ENCODE measurements at places on chromosomes 3 and 15. TPM values are rescaled to one million over a fixed set of nuclear protein-coding genes. Genes with fewer than 3 reads are reported as not detected.

ARF4 gene
- 76.3 TPM for total RNA-seq

- DNase-seq, result no peak
- peaks cover under 1% of the 10 kb centered on the region for H3K36me3 ChIP-seq
- H3K4me1 ChIP-seq, result peaks cover 61% of the 10 kb centered on the region
- no peaks in the 10 kb centered on the region for H3K27me3 ChIP-seq
- H3K27ac ChIP-seq, result no peak overlapping the region
These were observed 145.9 kb upstream of the MBNL1 start for GRCh38 chr3:152122851-152123250.

RCCD1 gene
- 27.6 TPM for total RNA-seq

LMOD3 gene
- not detected for total RNA-seq

GRCh38 chr3:50652709-50653108 is 22.0 kb upstream of the DOCK3 start:
- H3K4me3 ChIP-seq, result no peak overlapping the region
- no peak overlapping the region for H3K27ac ChIP-seq
- peaks cover 3% of the 10 kb centered on the region for H3K36me3 ChIP-seq
- DNase-seq, result peak; percentile 61

- H3K36me3 ChIP-seq, result no peaks in the 10 kb centered on the region
- no peak for DNase-seq
- no peak overlapping the region for H3K27ac ChIP-seq
- H3K27me3 ChIP-seq, result no peaks in the 10 kb centered on the region
- H3K4me3 ChIP-seq, result no peak overlapping the region
These were observed 38.8 kb downstream of the ADCY5 start for GRCh38 chr3:123410149-123410515.

GRCh38 chr3:98966862-98967546 is 65.5 kb upstream of the DCBLD2 start:
- no peaks in the 10 kb centered on the region for H3K36me3 ChIP-seq
- H3K27ac ChIP-seq, result no peak overlapping the region
- no peak overlapping the region for H3K4me3 ChIP-seq
- peaks cover 14% of the 10 kb centered on the region for H3K27me3 ChIP-seq

- no peak overlapping the region for H3K27ac ChIP-seq
- no peak for DNase-seq
- H3K4me1 ChIP-seq, result peaks cover 5% of the 10 kb centered on the region
- no peaks in the 10 kb centered on the region for H3K36me3 ChIP-seq
- H3K27me3 ChIP-seq, result peaks cover 58% of the 10 kb centered on the region
- no peak overlapping the region for H3K4me3 ChIP-seq
These were observed 49.7 kb downstream of the HRH1 start for GRCh38 chr3:11203961-11204360.

DNA sequence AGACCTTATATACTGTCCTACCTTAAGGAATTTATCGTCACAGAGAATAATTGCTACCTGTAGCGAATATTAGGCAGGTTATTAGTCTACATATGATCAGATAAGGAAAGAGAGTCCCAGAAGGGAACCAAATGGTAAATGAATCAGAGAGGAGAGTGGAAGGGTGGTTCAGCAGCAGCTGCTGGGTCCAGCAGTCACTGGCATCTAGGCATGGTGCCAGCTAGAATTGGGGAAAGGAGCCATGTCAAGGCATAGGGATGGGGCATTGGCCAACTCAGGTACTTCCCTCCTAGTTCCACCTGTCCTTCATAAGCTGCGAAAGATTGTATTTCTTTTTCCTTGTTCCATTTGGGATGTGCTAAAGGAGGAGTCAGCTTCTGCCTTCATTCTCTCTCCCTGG is 23.4 kb downstream of the HACD3 start:
- no peaks in the 10 kb centered on the region for H3K27me3 ChIP-seq
- H3K36me3 ChIP-seq, result no peaks in the 10 kb centered on the region
- DNase-seq, result no peak
- no peak overlapping the region for H3K4me3 ChIP-seq

Data from activated T-cell treated with anti-CD3 and anti-CD28 coated beads, Interleukin-2, amount 50 U/mL, for 72 hours (primary cell).